A549 treated with Mapracorat at 1 μM for 4 hours (cell line): ENCODE measurements at places on chromosomes 4 and X. TPM values are rescaled to one million over a fixed set of nuclear protein-coding genes. Genes with fewer than 3 reads are reported as not detected.

DGAT2L6 gene
- not detected in 5 replicates for total RNA-seq

SAGE1 gene
- 0.06 to 0.09 TPM (median 0.07 TPM) in 4 of 5 replicates, not detected in the other for total RNA-seq

FREM3 gene
- not detected in 5 replicates for total RNA-seq

ABHD18 gene
- total RNA-seq, result 2.8 to 3.7 TPM (median 3.4 TPM) in 5 replicates

DAPP1 gene
- not detected in 5 replicates for total RNA-seq
